ENCODE measurements at places on chromosomes 1 and 21. TPM values are rescaled to one million over a fixed set of nuclear protein-coding genes. Genes with fewer than 3 reads are reported as not detected.
A peak's percentile ranks its signal among the peaks of the same experiment; 100 is the strongest.

The ANKRD34A gene
- 5.8 TPM for total RNA-seq

The TNNI3K gene
- total RNA-seq, result not detected

The TLR5 gene
- total RNA-seq, result 1.2 TPM

The PARK7 gene
- total RNA-seq, result 268 TPM

The SYDE2 gene
- total RNA-seq, result 9.9 TPM

The LCE1F gene
- total RNA-seq, result not detected

The KCNH1 gene
- total RNA-seq, result 18.7 TPM

The HHIPL2 gene
- total RNA-seq, result 0.50 TPM

The CHI3L1 gene
- total RNA-seq, result 0.34 TPM

The NOC2L gene
- 83.7 TPM for total RNA-seq

DNA sequence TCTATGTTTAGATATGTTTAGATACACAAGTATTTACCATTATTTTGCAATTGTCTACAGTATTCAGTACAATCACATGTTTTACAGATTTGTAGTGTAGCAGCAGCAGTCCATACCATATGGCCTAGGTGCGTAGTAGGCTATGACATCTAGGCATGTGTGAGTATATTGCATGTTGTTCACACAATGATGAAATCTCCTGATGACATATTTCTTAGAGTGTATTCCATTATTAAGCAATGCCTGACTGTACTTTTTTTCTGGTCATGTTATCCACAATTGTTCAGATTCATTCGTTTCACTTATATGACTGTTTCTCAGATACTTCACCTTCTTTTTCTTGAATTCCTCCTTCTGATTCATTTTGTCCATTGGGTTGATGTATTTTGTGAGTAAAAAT is 9.9 kb upstream of the BACE2 start:
- H3K27ac ChIP-seq, result no peak overlapping the region
- no peak overlapping the region for H3K4me3 ChIP-seq
- no peaks in the 10 kb centered on the region for H3K27me3 ChIP-seq
- no peak for DNase-seq
- H3K36me3 ChIP-seq, result no peaks in the 10 kb centered on the region

- H3K4me3 ChIP-seq, result no peak overlapping the region
- H3K36me3 ChIP-seq, result peaks cover 37% of the 10 kb centered on the region
- no peak for DNase-seq
- peaks cover 21% of the 10 kb centered on the region for H3K4me1 ChIP-seq
Measured at GRCh38 chr1:23787701-23788100, 3.2 kb upstream of the LYPLA2 start.

DNA sequence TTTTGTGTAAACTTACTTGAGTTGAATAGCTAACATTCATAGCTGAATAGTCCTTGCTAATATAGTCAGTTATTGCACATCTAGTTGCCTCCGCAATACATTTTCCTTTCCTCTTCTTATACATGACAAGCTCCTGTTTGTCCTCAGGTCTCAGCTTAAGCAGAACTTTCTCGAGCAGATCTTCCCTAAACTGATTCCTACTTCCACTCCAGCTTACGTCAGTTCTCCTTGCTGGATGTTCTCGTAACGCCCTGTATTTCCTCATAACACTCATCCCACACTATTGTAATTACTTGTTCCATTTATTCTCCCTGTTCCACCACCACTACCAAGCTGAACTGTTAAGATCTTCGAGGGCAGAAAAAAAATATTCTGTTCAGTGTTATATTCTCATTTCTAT is 15.1 kb upstream of the OMA1 start:
- H3K27ac ChIP-seq, result no peak overlapping the region
- no peak for DNase-seq
- no peak overlapping the region for H3K4me3 ChIP-seq
- no peaks in the 10 kb centered on the region for H3K36me3 ChIP-seq
- H3K4me1 ChIP-seq, result no peaks in the 10 kb centered on the region

- H3K36me3 ChIP-seq, result no peaks in the 10 kb centered on the region
- no peaks in the 10 kb centered on the region for H3K4me1 ChIP-seq
- peaks cover 21% of the 10 kb centered on the region for H3K27me3 ChIP-seq
- H3K4me3 ChIP-seq, result no peak overlapping the region
- no peak for DNase-seq
Measured at GRCh38 chr1:1170215-1171091, 3.2 kb upstream of the TTLL10 start.

GRCh38 chr1:32286763-32287162 is 5.1 kb upstream of the HDAC1 start:
- H3K27ac ChIP-seq, result no peak overlapping the region
- H3K4me1 ChIP-seq, result peaks cover 6% of the 10 kb centered on the region
- DNase-seq, result no peak
- no peak overlapping the region for H3K4me3 ChIP-seq
- no peaks in the 10 kb centered on the region for H3K27me3 ChIP-seq

DNA sequence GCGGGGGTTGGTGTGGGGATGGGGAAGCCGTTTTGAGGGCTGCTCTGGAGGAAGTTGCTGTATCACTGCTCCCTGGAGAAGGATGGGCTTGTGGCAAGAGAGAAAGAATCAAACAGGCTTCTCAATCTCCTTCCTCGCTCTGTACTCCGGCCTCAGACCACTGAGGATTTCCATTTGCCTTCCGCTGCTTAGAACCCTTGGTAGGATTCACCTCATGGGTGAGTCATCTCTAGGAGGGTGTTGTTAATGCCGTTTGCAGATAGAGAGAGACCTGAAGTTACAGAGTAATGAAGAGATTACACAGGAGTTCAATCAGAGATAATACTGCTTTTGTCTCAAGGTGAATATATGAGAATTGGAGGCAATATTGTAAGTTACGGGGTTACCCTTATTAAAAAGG is 15.3 kb downstream of the SLC35F3 start:
- H3K27me3 ChIP-seq, result no peaks in the 10 kb centered on the region
- peaks cover 12% of the 10 kb centered on the region for H3K4me1 ChIP-seq
- no peaks in the 10 kb centered on the region for H3K36me3 ChIP-seq

DNA sequence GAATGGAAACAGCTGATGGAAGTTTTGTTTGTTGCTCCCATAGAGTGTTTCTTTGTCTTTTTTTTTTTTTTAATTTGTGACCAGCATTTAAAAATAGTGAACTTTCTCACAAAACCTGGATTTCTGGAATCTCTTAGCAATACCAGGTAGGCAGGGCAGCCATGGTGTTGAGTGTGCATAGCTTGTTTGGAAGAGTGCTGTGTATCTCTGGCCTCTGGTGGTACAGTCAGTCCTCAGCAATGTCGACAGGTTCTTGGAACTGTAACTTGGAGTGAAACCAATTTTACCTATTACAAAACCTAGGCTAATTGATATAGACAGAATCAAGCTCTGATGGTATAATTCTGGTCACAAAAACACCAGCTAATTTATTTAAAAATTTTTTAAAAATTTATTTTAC is 6.7 kb downstream of the AADACL3 start:
- no peak overlapping the region for H3K27ac ChIP-seq
- no peaks in the 10 kb centered on the region for H3K27me3 ChIP-seq
- no peak overlapping the region for H3K4me3 ChIP-seq
- no peaks in the 10 kb centered on the region for H3K36me3 ChIP-seq
- no peak for DNase-seq

- no peak overlapping the region for H3K27ac ChIP-seq
- H3K27me3 ChIP-seq, result peaks cover 3% of the 10 kb centered on the region
- H3K36me3 ChIP-seq, result no peaks in the 10 kb centered on the region
- no peak overlapping the region for H3K4me3 ChIP-seq
- no peaks in the 10 kb centered on the region for H3K4me1 ChIP-seq
Measured at GRCh38 chr1:61361931-61362330, 279.6 kb downstream of the NFIA start.

- no peak for DNase-seq
- H3K27ac ChIP-seq, result no peak overlapping the region
- no peak overlapping the region for H3K4me3 ChIP-seq
- peaks cover 27% of the 10 kb centered on the region for H3K27me3 ChIP-seq
- no peaks in the 10 kb centered on the region for H3K4me1 ChIP-seq
Measured at GRCh38 chr1:208273386-208274017, 29.3 kb upstream of the PLXNA2 start.

- no peaks in the 10 kb centered on the region for H3K36me3 ChIP-seq
- no peaks in the 10 kb centered on the region for H3K27me3 ChIP-seq
- no peak overlapping the region for H3K27ac ChIP-seq
- no peak for DNase-seq
- no peak overlapping the region for H3K4me3 ChIP-seq
Measured at GRCh38 chr1:197561041-197561440, 214.2 kb downstream of the DENND1B start.

DNA sequence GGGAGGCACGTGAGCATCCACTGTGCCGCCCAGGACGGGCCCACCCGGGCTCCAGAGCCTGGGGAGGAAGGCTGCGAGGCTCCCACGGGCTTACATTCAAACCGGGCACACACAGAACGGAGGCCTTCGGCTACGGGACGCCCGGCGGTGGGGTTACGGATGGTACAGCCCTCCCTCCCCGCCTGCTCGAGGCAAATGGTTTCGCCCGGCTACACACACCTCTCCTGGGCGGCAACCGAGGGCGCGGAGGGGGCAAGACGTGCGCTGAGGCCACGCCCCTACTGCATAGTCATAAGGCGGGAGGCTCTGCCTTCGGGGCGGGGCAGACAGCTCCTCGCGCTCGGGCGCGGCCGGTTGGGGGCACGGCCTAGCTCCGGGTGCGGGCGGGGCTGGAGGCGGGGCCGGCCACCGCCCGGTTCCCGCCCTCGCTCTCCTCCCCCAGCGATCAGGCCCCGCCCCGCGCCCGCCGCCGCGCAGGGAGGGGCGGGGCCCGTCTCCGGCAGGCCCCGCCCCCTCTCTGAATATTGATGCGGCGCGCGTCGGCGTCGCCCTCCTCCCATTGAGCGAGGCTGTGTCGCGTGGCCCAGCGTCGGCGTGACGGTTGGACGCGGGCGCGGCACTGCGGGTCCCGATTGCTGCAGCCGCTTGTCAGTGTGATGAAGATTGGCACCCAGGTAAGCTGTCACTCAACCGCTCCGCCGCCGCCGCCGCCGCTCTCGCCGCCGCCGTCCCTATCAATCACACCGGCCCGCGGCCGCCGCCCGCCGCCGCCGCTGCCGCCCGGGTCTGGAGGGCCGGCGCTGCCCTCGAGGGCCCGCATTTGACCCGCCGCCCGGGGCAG is at the start of gene PKNOX1:
PKNOX1 (plus strand) TSS at position 572 of the 841 bp plus-strand sequence. CDS start 29,820 bp downstream, outside the sequence.
- H3K4me3 ChIP-seq, result peak within 1 kb of the TSS; percentile 94
- peaks cover 6% of the 10 kb centered on the region for H3K36me3 ChIP-seq

DNA sequence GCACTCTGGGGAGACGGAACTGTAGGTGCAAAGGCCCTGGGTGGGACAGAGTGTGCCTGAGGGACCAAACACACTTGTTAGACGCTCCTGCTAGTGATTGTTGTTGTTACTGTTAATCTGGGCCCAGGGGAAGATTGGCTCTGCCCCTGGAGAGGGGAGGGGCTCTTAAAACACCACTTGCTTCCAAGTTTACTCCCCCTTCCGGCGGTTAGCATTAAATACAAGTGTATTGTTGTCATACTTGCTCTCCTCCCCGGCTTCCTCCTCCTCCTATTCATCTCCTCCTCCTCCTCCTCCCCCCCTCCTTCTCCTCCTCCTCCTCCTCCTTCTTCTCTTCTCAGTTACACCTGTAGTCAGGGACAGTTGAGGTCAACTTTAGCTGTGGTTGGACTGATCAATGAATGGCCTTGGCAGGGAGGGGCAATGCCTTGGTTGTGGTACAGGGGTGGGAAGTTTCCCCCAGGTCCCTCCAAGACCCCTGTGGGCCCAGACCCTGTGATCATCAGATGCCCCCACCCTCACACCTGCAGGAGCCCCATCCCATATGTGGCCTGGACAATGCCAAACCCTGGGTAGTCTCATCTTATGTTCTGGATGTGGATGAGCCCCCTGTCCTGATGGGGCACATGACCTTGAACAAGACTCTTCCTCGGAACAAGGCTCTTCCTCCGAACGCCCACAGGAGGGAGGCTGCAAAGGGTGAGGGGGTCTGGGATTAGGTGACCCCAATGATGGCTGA is 217.3 kb downstream of the PTPRU start:
- no peak overlapping the region for H3K4me3 ChIP-seq
- H3K4me1 ChIP-seq, result no peaks in the 10 kb centered on the region
- peak; percentile 26 for DNase-seq

DNA sequence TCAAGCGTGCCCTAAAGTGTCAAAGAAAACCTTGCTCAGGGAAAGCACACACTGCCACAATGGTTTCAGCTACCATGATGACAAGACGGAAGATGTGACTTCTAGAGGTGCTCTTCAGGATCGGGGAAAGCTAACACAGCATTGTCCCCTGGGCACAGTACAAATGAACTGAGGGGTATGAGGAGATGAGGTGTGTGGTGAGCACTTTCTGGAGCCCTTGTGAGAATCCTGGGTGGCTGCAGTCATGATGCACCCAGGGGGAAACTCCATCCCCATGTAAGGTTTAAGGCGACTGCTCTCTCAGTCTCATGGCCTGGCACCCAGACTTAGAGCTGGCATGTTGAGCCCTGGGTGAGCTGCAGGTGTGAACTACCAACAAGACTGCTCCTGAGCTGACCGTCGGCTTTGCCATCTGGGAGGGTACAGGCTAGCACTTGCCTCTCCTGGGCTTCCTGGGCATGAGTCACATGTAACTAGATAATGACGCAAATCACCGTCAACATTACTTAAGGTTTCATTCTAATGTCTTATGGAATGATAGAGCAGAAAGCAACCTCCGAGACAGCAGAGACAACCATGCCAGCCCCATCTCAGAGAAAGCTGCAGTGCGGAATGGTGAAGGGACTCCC is 144.6 kb downstream of the CLIC6 start:
- peak; percentile 83 for DNase-seq
- H3K36me3 ChIP-seq, result peaks cover 51% of the 10 kb centered on the region
- no peak overlapping the region for H3K4me3 ChIP-seq
- no peaks in the 10 kb centered on the region for H3K27me3 ChIP-seq

GRCh38 chr1:198544265-198544664 is 3.8 kb upstream of the ATP6V1G3 start:
- H3K4me1 ChIP-seq, result no peaks in the 10 kb centered on the region
- H3K27ac ChIP-seq, result no peak overlapping the region
- no peaks in the 10 kb centered on the region for H3K36me3 ChIP-seq
- H3K4me3 ChIP-seq, result no peak overlapping the region
- no peak for DNase-seq

DNA sequence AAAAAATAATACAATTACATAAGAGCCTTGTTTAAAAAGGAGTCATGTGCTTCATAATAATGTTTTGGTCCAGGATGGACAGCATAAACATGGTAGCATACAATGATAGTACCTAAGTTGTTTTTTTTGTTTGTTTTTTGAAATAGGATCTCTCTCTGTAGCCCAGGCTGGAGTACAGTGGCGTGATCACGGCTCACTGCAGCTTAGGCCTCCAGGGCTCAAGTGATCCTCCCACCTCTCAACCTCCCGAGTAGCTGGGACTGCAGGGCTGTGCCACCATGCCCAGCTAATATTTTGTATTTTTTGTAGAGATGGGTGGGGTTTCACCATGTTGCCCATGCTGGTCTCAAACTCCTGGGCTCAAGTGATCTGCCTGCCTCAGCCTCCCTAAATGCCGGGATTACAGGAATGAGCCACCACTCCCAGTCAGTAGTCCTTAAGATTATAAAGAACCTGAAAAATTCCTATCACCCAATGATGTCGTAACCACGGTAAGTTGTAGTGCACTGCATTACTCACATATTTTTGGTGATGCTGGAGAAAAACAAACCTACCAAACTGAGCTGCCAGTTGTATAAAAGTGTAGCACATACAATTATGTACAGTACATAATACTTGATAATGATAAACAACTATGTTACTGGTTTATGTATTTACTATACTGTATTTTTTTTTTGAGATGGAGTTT is 22.4 kb upstream of the RCOR3 start:
- no peak overlapping the region for H3K27ac ChIP-seq
- H3K36me3 ChIP-seq, result no peaks in the 10 kb centered on the region
- H3K27me3 ChIP-seq, result no peaks in the 10 kb centered on the region
- no peaks in the 10 kb centered on the region for H3K4me1 ChIP-seq
- peak; percentile 36 for DNase-seq

GRCh38 chr1:148385371-148386030 is 97.6 kb downstream of the PPIAL4G start:
- no peak overlapping the region for H3K27ac ChIP-seq
- H3K36me3 ChIP-seq, result no peaks in the 10 kb centered on the region
- no peaks in the 10 kb centered on the region for H3K4me1 ChIP-seq
- no peaks in the 10 kb centered on the region for H3K27me3 ChIP-seq
